ENCODE measurements at places on chromosomes 1 and 21. TPM values are rescaled to one million over a fixed set of nuclear protein-coding genes. Genes with fewer than 3 reads are reported as not detected.

- peaks cover 4% of the 10 kb centered on the region for H3K4me1 ChIP-seq
- H3K27ac ChIP-seq, result peak overlapping the region; percentile 92
- peak overlapping the region; percentile 18 for H3K4me3 ChIP-seq
- H3K36me3 ChIP-seq, result no peaks in the 10 kb centered on the region
- DNase-seq, result peak; percentile 88
- no peaks in the 10 kb centered on the region for H3K27me3 ChIP-seq
These were observed 13.5 kb upstream of the SLC19A1 start for GRCh38 chr21:45555557-45556301.

FALEC gene
- total RNA-seq, result not detected

DNA sequence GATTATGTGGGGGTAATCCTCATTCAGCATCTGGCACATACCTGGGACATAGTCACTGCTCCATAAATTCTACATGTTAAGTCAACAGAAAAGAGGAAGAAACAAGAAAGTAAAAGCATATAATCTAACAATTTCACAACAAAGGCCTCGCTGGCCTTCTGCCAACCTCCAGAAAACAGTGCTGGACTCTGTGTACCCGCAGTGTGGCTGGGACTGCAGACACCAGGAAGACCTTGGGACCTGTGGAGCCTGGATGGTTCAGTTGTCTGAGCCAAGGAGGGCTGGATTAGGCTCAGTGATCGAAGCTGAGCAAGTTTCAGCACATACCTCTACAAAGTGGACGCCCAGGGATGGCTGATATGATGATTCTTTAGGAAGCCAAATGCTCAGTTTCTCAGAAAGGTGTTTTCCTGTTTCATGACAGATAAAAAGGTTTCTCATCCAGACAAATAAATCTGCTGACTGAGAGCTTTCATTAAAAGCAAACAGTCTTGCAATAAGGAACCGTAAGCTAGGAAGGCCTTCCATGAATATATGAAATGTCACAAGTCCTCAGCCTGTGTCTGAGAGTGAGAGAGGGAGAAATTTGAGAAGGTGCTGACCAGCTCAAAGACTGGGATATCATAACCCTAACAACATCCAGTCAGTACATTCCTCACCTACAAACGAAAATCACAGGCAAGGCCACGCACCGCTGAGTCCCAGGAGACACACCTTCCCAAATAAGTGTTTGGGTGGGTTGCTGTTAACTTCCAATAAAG lies 48.4 kb downstream of the CAPZB start:
- no peak overlapping the region for H3K4me3 ChIP-seq
- no peaks in the 10 kb centered on the region for H3K36me3 ChIP-seq
- peaks cover 72% of the 10 kb centered on the region for H3K4me1 ChIP-seq
- H3K27ac ChIP-seq, result peak overlapping the region; percentile 65

CLCA4 gene
- total RNA-seq, result 0.07 TPM

- H3K36me3 ChIP-seq, result no peaks in the 10 kb centered on the region
- H3K4me3 ChIP-seq, result peak overlapping the region; percentile 57
- DNase-seq, result peak; percentile 86
- H3K27ac ChIP-seq, result no peak overlapping the region
These were observed 5.3 kb downstream of the DSCAM start for GRCh38 chr21:40841524-40842196.

- peaks cover 18% of the 10 kb centered on the region for H3K4me1 ChIP-seq
- no peaks in the 10 kb centered on the region for H3K36me3 ChIP-seq
- no peaks in the 10 kb centered on the region for H3K27me3 ChIP-seq
- no peak for DNase-seq
These were observed 3.5 kb downstream of the GALNT2 start for GRCh38 chr1:230070321-230071208.

- no peak for DNase-seq
- no peaks in the 10 kb centered on the region for H3K27me3 ChIP-seq
- peak overlapping the region; percentile 67 for H3K27ac ChIP-seq
- peaks cover 13% of the 10 kb centered on the region for H3K4me1 ChIP-seq
These were observed 184.9 kb upstream of the ATP1B1 start for GRCh38 chr1:168921629-168922028.

DNA sequence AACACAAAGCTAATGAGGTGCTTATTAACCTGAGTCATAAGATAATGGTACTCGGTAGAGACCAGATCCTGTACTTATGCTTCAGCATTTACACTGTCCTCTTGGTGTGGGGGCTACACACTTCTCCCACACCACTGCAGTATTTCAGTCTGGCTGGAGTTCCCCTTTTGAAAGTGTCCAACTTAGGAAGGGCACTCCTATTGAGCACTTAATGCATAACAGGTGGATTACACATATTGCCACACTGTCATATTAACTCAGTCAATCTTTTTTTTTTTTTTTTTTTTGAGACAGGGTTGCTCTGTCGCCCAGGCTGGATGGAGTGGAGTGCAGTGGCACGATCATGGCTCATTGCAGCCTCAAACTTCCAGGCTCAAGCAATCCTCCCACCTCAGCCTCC lies 1.5 kb downstream of the GPATCH4 start:
- no peaks in the 10 kb centered on the region for H3K36me3 ChIP-seq
- H3K4me1 ChIP-seq, result peaks cover 9% of the 10 kb centered on the region
- H3K27ac ChIP-seq, result no peak overlapping the region
- no peak overlapping the region for H3K4me3 ChIP-seq
- no peak for DNase-seq

ZNF683 gene
- not detected for total RNA-seq

GRCh38 chr1:112396653-112397471 lies 848 bp downstream of the CTTNBP2NL start:
- H3K27me3 ChIP-seq, result no peaks in the 10 kb centered on the region
- H3K4me1 ChIP-seq, result peaks cover 19% of the 10 kb centered on the region
- peak overlapping the region; percentile 89 for H3K4me3 ChIP-seq
- DNase-seq, result peak; percentile 62

CSMD2 gene
- 0.37 TPM for total RNA-seq

DNA sequence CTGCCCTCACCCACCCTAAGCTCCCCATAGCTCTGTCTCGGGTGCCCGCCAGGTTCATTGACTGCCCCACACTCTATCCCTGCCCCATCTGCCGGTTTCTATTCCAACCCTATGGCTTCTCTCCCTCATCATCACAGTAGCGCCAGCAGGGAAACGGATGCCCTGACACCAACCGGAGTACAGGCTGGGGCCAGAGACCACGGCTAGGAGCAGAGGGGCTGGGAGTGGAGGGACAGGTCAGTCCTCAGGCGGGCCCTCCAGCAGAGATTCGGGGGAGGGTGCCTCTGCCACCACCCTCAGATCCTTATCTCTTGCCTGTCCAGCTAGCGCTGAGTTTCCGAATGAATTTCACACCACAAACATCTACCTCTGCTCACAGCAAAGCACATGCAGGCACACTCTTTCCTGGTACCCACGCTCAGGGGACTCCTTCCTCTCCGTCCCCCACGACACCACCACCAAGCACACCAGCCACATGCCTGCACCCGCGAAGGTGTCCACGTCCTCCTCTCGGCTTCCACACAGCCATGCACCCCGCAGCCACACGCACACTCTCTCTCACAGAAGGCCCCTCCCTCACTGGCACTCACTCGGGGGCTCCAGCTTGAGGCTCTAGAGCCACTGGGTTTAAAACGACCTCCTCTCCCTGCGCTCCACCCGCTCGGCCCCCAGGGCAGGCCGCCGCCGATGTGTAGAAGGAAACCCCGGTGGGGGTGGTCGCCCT lies 7.2 kb downstream of the TAL1 start:
- H3K27ac ChIP-seq, result no peak overlapping the region
- DNase-seq, result no peak
- peaks cover 89% of the 10 kb centered on the region for H3K27me3 ChIP-seq
- H3K4me3 ChIP-seq, result no peak overlapping the region

CR1L gene
- total RNA-seq, result not detected

DNA sequence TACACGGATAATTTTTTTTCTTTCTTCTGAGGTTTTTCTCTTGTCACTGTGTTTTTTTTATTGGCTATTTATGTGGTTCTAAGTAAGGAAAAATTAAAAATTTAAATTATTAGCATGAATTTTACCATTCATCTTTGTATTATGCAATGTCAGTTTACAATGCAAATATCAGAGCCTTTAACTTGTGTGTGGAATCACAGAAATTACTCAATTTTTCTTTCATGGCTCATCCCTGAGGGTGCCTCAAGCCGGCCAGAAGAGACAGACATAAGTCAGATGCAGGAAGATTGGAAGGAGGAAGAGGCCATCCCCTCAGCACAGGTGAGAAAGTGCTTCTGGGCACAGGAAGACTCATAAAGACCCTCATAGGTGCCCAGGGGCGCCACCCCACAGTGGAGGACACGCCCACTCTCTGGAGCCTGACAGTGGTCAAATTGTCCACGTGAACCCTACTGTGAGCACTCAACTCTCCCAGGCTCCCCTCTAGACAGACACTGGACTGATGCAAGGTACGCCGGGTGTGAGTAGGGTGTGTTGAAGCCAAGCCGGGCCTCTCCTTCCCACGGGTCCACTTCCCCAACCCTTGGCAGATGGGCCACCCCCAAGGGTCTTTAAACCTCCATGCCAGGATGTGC lies 9.5 kb upstream of the LDLRAP1 start:
- no peaks in the 10 kb centered on the region for H3K36me3 ChIP-seq
- DNase-seq, result no peak
- no peak overlapping the region for H3K27ac ChIP-seq
- H3K4me3 ChIP-seq, result no peak overlapping the region
- no peaks in the 10 kb centered on the region for H3K4me1 ChIP-seq

ANKRD35 gene
- total RNA-seq, result 0.76 TPM

SPRR4 gene
- total RNA-seq, result not detected
